ENCODE measurements at places on chromosomes 6 and 20. TPM values are rescaled to one million over a fixed set of nuclear protein-coding genes. Genes with fewer than 3 reads are reported as not detected.

The CGA gene
- total RNA-seq, result not detected

- DNase-seq, result peak; percentile 23
These were observed 41.0 kb upstream of the MRPS18A start for GRCh38 chr6:43728586-43728985.

GRCh38 chr6:45423111-45423823 lies 45.5 kb upstream of the SUPT3H start:
- peak; percentile 46 for DNase-seq

DNA sequence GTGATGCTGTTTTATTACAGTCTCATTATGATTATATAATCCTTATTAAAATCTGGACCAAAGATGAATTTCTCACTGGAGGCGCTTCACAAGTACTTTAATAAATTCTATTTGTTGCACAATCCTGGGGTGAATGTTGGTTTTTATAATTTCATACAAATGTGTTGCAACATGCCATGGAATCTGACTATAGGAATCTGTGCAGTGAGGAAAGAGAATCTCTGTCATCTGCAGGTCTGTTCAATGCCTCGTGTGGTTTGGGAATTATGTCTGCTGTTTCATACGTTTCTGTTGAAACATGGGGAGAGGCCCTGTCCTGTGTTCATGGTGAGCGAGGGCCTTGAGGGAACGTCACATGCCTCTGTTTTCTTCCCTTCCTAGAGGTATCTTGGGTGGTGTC lies 277.3 kb downstream of the CDH4 start:
- no peak for DNase-seq

The SEMG1 gene
- not detected for total RNA-seq

- DNase-seq, result no peak
These were observed 64.5 kb downstream of the GMPR start for GRCh38 chr6:16302721-16303552.

DNA sequence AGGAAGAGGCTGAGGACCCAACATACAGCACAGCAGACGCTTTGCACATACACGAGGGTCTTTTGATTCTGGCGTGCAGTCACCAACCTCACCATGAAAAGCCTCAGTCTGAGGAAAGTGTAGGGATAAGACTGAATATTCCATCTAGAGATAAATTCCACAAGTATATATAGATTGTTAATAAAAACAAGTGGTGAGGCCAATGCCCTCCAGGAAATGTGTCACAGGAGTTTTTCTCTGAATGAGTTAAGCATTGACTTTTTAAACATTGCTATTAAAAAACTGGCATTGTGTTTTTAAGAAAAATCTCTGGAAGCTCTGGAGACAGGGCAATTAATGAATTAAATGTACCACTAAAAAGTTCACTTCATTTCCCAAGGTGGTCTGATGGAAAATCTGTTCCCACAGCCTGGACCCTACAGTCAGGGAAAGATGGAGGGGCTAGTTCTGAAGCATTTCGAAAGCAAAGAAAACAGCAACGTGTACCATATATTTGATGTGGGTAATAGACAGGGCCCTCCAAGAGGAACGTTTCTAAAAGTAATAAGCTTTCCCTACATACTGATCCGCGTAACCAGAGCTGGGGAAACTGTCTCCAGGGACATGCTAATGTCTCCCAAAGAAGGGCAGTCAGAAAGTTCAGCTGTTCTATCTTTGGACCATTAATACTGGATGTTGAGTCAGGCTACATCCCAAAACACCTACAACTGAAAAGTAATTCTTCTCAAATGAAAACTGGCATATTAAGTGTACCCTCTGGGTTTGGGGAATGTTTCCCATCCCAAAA lies 301.1 kb downstream of the FOXC1 start:
- DNase-seq, result no peak

DNA sequence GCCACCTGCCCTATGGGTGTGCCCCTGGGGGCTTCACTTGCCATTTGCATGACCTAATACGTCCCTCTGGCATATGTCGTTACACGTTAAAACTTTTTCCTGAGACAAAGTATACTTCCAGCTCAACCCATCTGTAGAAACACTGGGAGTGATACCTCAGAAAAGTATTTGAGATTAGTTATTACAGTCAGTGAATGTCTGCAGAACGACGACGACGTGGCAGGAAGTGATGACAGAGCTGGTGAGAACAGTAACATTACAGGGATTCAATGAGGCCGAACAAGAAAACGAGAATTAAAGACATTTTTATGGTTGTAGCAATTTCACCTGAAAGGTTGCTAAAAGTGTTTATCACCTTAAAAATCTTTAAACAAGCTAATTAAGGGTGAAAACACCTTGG lies 40.2 kb downstream of the SASH1 start:
- no peak for DNase-seq

GRCh38 chr20:25859649-25860530 lies 163.2 kb upstream of the ZNF337 start:
- DNase-seq, result peak; percentile 72

DNA sequence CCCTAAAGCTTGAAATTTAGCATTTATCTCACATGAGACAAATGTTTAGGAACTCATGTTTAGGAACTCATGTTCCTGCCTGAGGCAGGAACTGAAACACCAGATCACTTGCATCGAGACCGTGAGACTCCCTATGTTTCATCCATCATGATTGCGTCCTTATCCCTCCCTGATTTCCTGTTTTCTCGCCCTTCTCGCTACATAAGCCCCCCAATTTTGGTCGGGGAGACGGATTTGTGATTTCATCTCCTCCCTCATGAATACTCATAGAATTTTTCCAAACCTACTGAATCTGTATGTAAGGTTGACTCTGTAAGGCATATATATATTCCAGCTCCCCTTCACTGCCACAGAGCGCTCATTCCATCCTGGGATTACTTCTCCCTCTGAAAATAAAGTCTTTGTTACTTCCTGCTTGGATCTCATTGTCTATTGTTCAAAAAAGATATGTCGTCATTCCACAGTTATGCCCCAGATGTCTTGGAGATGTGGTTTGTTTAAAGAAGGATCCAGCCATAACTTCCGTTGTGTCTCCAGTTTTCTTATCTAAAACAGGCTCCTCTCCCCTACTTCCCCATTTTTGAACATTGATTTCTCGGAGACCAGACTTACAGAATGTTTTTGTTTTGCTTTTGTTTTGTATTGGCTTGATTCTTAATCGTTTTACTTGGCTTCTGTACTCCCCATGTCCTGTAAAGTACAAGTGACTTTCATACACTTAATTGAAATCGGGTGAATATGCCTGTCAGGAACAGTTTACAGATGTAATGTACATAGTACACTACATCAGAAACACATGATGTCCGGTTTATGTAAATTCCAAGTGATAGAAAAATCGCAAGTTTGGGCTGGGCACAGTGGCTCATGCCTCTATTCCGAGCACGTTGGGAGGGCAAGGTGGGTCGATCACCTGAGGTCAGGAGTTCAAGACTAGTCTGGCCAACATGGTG lies 118.7 kb downstream of the HFE start:
- no peak for DNase-seq

DNA sequence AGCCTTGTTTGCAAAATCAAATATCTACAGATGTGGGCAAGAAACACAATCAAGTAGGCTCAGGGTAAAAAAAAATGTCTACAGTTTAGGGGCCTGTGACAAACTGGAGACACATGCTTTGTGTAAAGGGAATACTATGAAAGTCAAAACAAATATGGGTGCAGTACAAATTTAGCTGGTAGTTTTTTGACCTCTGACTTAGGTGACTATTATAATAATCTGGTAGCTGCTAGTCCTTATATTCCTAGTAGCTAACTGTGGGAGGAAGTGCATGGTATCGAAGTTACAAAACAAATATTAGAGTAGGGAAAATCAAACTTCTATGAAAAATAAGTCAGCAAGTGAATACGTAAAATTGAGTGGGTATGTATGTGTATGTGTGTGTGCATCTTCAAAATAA lies 35.4 kb downstream of the CYP24A1 start:
- no peak for DNase-seq

The RTF2 gene
- 91.2 TPM for total RNA-seq

- no peak for DNase-seq
These were observed 23.0 kb downstream of the IL17F start for GRCh38 chr6:52221302-52221701.

The RBPJL gene
- total RNA-seq, result not detected

DNA sequence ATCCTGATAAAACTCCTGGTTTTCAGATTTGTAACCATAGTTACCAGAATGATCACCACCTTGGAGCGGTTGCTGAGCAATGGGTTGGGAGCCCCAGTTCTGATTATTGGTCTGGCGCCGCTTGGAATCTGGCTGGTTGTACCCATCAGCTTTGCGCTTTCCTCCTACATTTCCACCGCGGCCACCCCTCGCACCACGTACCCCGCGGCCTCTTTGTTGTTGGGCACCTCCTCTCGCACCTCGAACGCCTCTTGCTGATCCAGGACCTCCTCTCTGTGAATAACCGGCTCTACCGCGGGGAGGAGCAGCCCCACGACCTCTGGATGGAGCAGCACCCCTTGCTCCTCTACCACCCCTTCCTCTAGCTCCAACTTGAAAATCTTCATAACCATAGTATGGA lies 21.1 kb upstream of the SNX14 start:
- DNase-seq, result no peak

GRCh38 chr20:53092772-53093300 lies 120.7 kb downstream of the TSHZ2 start:
- DNase-seq, result no peak

- no peak for DNase-seq
These were observed 5.0 kb downstream of the SLC29A1 start for GRCh38 chr6:44228433-44228832.

The GSTA2 gene
- total RNA-seq, result not detected

The ADAM33 gene
- 56.9 TPM for total RNA-seq

- no peak for DNase-seq
These were observed 61.9 kb downstream of the ECT2L start for GRCh38 chr6:138857775-138858174.

The DACT2 gene
- 0.94 TPM for total RNA-seq

The CRISP2 gene
- 0.60 TPM for total RNA-seq

The CSNK2A1 gene
- 160 TPM for total RNA-seq

The FOXS1 gene
- total RNA-seq, result not detected

GRCh38 chr20:63071541-63072181 lies 64.9 kb upstream of the BHLHE23 start:
- no peak for DNase-seq

DNA sequence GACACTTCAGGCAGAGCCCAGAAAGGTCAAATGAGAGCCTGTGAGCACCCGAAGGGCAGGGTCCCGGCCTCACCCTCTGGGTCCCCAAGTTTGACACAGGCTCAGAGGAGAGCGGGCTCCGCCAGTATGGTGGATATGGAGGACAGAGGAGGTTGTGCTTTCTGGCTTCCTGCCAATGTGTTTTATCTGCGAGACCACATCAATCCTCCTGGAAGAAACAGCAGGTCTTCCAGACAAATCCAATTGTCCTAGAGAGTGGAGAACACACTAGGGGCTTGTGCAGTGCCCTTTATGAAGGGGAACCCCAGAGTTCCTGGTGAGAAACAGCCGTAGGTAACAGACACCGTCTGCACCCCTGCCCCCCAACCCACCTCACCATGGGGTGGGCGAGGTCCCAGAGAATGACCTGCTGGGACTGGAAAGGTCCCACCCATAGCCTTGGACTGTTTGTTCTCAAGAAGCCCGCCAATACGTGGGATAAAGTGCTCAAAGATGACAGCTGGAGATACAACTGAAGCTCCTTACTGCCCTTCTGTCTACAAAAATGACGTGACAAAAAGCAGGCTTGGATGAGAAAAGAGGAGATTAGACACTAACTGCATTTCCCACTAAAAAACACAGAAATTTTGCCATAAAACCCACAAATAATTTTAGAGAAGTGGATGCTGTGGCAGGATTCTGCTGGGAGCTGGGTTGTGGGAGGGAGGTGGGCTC lies 23.9 kb upstream of the SSTR4 start:
- DNase-seq, result peak; percentile 20

GRCh38 chr6:156909212-156910010 lies 132.2 kb downstream of the ARID1B start:
- no peak for DNase-seq

The TBX18 gene
- 84.1 TPM for total RNA-seq

- DNase-seq, result no peak
These were observed 135.0 kb downstream of the FOXA2 start for GRCh38 chr20:22449188-22449973.

DNA sequence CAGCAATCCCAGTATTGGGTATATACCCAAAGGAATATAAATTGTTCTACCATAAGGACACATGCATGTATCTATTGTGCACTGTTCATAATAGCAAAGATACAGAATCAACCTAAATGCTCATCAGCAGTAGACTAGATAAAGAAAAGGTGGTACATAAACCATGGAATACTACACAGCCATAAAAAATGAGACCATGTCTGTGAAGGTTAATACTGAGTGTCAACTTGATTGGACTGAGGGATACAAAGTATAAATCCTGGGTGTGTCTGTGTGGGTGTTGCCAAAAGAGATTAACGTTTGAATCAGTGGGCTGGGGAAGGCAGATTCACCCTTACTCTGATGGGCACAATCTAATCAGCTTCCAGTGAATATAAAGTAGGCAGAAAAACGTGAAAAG lies 86.9 kb downstream of the MAN1A1 start:
- DNase-seq, result no peak

GRCh38 chr6:37168811-37169495 lies 999 bp upstream of the PIM1 start:
- no peak for DNase-seq

The PGC gene
- not detected for total RNA-seq

DNA sequence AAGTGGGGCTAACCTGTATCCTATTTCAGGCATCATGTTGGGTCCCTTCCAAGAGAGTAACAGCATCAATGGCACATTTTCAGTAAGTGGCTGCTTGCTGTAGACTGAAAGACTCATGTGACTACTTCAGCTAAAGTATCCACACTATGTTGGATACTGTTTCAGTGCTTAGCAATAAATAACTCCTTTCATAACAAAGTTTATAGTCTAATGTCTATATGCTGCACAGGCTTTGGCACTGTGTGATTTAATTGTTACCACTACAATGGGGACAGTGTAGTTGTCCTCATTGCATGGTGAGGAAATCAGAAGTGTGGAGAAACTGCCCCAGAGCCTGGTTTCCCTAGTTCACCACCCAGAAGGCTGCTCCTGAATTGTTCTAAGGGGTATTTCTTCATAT lies 318.0 kb upstream of the PTCHD4 start:
- no peak for DNase-seq

- DNase-seq, result no peak
These were observed 145.0 kb downstream of the ZDHHC14 start for GRCh38 chr6:157525918-157526425.

DNA sequence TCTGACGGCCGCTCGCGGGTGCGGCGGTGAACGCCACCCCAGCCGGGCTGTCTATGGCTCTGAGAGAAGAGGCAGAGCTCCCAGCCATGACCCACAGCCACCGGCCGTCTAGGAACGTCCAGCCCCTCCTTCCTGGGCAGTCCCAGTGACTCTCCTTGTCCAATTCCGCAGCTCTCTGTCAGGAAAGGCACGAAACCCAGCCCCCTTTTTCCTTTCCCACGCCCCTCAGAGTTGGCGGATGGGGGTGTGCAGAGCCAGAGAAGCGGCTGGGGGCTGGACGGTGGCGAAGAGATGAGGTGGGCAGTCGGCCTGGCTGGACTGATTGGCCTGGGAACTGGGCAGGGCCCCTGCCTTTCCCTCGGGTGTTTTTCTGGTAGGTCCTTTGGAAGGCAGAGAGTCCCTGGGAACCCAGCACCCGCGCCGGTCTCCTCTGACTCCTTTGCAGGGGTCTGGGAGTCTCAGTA lies 1.5 kb downstream of the EBF4 start:
- peak; percentile 43 for DNase-seq

Data from ureter (tissue), 1 donor.